Esophagus muscularis mucosa (tissue), 4 donors: ENCODE measurements at places on chromosomes 4 and X. TPM values are rescaled to one million over a fixed set of nuclear protein-coding genes. Genes with fewer than 3 reads are reported as not detected.

DNA sequence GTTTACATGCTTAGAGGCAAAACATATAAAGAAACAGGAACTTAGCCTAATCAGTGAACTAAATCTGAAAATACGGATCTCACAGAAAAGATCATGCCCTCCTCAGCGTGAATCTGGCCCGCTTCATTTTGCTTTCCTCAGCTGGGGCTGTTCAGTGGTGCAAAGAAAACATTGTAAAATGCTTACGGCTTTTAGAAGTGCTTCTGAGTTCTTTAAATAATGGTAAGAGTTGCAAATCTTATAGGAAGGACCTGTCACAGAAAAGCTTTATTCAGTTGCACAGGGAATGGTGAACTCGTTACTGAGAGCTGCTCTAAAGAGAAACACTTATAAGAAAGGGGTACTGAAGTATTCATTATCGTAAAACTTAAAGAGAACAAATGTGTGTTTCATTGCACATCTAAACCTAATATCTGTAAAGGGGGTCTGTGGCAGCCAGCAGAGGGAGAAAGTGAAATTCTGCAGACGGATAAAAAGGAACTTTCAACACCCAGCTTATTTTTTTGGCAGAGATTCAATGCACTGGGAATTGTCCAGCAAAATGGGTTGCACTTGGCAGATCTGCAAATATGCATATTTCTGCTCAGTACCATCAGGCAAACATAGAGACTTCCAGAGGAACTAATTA is 139.2 kb upstream of the ANK2 start:
- DNase-seq = no peak

- no peak for DNase-seq
Measured at GRCh38 chr4:98680806-98681205, 22.4 kb upstream of the TSPAN5 start.

- DNase-seq = no peak
Measured at GRCh38 chr4:14257903-14258302, 630.4 kb upstream of the BOD1L1 start.

GRCh38 chr4:38129460-38130227 is 169.4 kb downstream of the PTTG2 start:
- no peak for DNase-seq

- DNase-seq = no peak
Measured at GRCh38 chr4:144579411-144580030, 66.4 kb upstream of the HHIP start.

DNA sequence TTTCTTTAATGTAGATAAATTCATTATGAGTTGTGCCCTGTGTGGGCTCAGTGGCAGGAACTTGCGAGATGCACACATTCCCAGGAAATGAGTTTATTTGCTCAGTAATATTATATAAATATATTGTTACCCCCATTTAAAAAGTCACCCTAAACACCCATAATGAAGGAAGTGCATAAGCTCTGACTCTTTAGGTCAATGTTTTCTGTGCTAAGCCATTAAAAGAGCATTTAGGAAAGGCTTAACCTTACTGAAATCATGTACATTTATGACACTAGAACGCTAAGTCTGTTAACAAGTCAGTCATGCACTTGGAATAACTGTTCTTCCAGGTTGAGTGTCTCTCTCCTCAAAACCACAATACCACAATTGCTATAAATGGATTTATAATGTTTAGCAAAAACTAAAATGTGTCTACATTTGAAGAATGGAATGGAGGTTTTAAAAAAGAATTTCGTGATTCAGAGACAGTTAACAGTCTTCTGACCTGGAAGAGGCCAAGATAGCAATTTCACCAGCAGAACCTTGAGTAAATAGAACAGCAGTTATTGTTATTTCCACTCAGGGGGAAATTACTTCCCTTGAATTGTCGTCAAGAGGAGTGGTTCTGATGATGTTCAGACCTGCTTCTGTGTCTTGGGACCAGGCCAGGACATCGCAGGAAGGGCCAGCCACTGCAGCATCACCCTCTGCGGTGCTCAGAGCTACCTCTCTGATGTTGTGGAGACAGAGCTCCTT is 91.1 kb upstream of the VEGFC start:
- no peak for DNase-seq

GRCh38 chr4:184950117-184950830 is 68.0 kb upstream of the HELT start:
- peak; percentile 72 for DNase-seq

DNA sequence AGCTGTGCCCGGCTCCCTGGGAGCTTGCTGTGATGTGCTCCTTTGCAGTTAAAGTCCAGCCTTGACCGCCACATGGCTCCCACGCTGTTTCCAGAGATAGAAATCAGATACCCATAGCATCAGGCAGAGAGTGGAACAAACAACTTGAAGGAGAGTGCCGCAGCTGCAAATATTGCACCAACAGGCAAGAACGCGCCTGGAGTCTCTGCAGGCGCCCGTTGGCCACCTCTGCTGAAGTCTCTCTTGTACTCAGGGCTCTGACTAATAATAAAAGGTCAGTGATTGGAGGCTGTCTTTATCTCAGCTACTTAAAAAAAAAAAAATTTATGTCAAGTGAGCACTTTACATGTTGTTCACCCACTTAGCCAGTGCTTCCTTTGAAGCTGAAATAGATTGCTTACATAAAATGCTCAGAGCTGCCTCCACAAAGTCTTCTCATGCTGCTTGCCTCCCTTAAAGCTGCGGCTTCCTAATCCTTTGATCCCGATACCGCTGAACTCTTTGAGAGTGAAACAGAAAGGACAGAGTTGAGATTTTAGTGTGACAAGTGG is 30.9 kb upstream of the TENM3 start:
- peak; percentile 86 for DNase-seq

DNA sequence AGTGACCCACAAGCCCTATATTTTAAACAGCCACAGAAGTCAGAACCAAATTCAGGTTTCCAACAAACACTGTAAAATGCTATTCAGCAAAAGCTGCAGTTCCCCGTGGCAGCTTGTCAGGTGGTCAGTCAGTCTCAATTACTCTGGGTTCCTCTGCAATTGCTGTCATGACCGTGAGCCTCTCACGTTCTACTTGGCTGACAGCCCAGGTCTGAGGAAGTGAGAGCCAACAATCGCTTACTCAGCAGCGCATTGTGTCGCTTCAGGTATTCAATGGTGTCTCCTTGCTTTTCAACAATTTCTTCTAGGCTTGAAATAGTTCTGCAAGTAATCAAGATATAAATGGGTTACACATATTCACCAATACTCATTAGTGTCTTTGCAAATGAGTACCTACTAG is 25.8 kb downstream of the TRIM75 start:
- peak; percentile 37 for DNase-seq

DNA sequence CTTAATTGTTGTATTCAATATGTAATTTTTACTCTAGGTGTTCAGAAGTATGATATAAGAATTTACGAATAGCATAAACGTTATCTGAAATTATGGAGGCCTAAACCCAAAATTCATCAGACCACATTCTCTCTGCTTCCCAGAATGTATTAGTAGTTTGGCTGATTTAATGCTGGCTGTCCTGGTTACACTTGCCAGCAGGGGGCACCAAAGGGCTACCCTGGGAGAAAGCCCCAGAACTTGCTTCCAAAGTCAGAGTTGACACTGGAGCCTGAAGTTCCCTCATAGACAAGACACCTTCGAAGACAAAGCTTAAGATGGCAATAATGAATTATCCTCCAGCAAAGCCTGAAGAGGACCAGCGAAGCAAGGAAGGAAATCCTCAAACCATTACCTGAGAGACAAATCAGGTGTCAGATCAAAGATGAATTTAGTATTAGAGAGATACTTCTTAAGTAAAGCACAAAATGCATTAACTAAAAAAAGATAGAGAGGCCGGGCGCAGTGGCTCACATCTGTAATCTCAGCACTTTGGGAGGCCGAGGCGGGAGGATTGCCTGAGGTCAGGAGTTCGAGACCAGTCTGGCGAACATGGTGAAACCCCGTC is 11.3 kb upstream of the ANOS1 start:
- DNase-seq = no peak

- DNase-seq = no peak
Measured at GRCh38 chrX:65758505-65758904, 91.1 kb downstream of the MSN start.

GRCh38 chr4:55326629-55327028 is 19.4 kb upstream of the SRD5A3 start:
- no peak for DNase-seq

DNA sequence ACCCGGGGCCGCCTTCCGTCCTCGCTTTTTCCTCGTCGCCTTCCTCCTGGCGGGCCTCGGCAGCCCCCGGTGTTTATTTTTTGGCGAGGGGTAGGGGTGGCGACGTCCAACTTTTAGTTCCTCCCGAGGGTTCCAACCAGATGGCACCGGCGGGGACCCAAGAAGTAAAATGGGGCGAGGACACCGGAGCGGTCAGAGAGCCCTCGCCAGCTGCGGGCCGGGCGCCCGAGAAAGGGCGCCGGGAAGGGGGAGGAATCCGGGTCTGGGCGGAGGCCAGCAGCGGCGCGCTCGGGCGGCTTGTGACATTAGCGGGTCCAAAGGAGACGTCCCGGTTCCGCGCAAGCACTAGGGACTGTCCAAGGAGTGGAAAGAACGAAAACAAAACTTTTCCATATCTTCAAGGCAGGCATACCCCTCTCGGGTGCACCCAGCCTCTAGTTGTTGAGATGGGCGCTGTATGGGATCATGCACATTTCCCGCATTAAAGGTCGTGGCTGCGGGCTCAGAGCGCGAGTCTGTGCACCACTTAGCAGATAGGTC is 691 bp upstream of the USP46 start:
- no peak for DNase-seq

GRCh38 chr4:150236626-150237025 is 158.4 kb downstream of the DCLK2 start:
- no peak for DNase-seq

GRCh38 chr4:147550626-147551246 is 66.5 kb upstream of the TMEM184C start:
- DNase-seq = no peak

- no peak for DNase-seq
Measured at GRCh38 chrX:68462653-68463052, 29.4 kb upstream of the OPHN1 start.

DNA sequence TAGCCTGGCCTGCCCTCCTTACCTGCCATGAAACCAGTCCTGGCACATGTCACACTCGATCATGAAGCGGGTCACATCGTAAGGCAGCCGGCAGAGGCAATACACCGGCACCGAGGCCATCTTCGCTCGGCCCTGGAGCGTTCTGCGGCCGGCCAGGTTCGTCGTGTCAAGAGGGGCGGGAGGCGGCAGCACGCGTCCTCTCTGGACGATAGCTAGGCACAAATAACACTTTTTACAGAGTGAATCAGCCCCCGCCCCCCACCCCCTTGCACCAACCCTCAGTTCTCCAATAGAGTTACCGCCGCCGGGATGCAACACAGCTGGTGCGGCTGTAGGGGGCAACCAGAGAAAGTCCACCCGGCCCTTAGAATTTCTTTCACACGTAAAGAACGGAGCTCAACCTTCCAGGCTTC is 1.7 kb downstream of the PHF8 start:
- peak; percentile 89 for DNase-seq

GRCh38 chrX:63250253-63250868 is 100.8 kb downstream of the SPIN4 start:
- DNase-seq = no peak

DNA sequence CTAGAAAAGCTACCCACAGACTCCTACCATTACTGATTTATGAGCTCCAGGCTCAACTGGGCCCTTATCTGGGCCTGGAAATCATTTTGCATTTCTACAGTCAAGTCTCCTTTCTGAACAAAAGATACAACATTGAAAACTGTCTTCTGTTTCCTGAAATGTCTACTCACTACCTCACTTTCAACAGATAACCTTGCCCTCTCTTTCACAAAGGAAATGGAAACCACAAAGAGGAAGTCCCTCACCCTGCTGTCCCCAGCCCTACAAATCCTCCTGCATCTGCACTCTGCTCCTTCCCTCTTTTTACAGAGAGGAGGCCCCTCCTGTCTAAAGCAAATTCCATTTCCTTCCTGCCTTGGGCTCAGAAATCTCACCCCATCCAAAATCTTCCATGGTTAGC is 24.8 kb upstream of the CYBB start:
- no peak for DNase-seq

DNA sequence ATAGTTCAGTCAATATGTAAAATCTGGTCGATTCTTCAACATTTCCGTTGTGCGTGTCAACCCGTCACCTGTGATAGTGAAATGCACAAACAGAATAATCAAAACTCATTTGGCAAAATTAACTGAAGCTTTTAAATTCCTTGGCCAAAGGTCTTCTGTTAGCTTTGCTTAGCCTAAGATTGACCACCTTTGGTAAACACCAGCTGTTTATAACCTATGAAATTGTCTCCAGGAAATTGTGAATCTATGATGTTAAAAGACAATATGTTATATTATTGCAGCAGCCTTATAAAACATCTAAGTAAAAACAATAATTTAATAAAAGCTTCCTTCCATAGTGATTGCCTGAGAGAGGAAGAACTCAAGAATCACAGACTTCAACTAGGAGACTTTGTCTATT is 196.8 kb downstream of the IL15 start:
- no peak for DNase-seq

WNK3 gene
- total RNA-seq = 1.7 TPM

SLC35A2 gene
- total RNA-seq = 7.9 TPM

NCAPG gene
- total RNA-seq = 0.71 TPM

ARSD gene
- 14.5 TPM for total RNA-seq

RTL9 gene
- total RNA-seq = 0.06 TPM

L1CAM gene
- total RNA-seq = 47.9 TPM

CLDN2 gene
- total RNA-seq = 0.11 TPM

HPSE gene
- total RNA-seq = 0.42 TPM
